ENCODE measurements at places on chromosomes 11 and 22.

DNA sequence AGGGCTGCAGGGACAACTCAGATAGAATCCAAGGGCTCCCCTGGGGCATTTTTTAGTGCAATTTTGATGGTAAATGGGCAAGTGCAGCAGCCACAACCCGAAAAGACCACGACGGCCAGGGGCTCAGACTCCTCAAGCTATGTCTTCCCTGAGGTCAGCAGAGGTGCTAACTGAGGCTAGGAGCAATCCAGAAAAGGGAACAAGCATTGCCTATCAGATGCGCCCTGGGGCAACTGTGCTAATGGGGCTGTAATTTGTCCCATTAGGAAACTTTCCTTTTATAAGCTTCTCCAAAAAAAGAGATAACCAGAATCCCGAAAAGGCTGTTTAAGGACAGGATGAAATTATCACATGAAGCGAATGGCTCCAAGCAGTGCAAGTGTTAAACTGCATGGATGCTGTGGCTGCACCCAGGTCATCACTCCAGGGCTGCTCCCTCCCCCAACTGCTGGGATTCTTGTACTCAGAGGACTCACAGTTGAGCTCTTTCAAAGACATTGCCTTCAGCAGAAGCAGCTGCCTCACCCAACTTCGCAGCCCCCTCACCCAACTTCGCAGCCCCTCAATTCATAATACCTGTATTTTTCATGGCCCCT is 2.8 kb upstream of the CD3E start:
- no peak for DNase-seq

GRCh38 chr11:121571506-121571905 is 118.7 kb upstream of the SORL1-AS1 start:
- DNase-seq: no peak

DNA sequence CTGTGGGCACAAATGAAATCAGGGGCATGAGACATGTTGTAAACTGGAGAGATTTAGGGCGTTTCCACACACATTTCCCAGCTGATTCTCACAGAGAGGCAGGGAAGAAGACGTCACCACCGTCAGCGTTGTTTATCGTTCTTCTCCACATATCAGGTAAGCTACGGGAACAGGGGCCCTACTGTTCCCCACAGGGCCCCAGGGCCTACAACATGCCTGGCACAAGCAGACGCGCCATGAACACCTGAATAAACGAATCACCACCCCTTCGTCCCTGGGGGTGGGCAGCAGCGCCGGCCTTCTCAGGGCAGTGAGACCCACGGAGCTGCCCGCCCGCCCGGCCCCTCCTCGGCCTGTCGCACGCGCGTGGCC is 342 bp downstream of the EFCAB6 start:
- no peak for DNase-seq

GRCh38 chr22:38766076-38766777 is 10.4 kb upstream of the SUN2 start:
- peak; percentile 42 for DNase-seq

DNA sequence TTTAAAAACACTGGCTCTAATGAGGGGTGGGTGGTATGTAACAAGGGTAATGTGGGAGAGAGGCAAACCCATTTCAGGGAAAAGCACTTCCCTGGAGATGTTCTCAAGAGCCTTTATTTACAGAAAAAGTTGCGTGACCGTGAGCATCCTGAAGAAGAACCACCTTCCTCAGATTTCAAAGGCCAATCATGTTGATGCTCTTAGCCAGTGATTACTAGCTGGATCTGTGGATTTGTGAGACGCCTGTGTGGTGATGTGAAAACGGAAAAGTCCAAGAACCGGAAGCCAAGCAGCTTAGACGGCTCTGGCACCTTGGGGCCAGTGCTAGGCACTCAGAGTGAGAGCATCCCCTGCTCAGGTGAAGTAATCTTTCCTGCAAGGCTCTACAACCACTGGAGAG is 12.6 kb upstream of the UBASH3B start:
- no peak for DNase-seq

DNA sequence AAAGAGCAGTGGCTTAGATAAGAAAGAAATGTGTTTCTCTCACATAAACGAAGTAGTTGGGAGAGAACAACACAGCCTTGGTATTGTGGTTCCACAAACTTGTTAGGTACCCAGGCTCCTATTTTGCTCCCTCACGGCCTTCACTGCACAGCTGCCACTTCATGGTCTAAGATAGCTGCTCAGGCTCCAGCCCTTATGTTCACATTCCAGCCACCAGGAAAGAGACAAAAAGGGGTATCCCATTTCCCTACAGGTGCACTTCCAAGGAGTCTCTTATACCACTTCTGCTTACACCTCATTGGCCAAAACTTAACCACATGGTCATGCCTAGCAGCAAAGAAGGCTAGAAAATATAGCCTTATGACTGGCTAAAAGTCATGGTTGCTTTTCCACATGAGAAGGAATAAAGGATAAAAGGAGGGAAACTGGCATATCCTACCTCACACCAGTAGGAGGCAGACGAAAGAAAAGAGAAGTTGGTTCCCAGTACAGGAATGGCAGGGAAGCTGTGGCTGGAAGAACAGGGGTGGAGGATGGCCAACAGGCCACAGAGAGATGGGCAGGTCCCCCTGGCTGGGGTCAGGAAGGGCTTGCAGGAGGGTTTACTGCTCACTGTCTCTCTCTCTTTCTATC is 5.4 kb upstream of the HDHD5 start:
- no peak for DNase-seq

GRCh38 chr11:57549983-57550382 is 12.6 kb downstream of the SMTNL1 start:
- no peak for DNase-seq

- no peak for DNase-seq
Measured at GRCh38 chr11:83611031-83611430, 324.9 kb upstream of the CCDC90B start.

DNA sequence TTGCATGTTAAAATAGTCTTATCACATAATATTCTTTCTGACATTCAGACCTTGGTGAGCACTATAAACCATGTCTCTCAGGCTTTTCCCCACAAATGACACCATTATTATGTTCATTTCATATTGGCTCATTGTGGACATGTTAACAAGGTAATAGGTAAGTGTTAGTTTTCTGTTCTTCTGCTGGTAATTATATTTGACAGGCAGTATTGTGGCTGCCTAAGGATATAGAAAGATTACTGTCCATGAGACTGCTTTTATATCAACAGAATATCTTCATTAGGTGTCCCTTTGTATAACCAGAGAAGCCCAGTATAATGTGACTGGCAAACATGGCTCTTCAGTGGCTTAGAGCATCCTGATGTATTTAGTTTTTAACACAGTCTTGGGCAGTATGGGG is 590.7 kb downstream of the NELL1 start:
- DNase-seq: no peak

GRCh38 chr11:61153593-61154095 is 7.6 kb downstream of the VPS37C start:
- no peak for DNase-seq

GRCh38 chr11:133501643-133502539 is 30.4 kb downstream of the OPCML start:
- DNase-seq: no peak

GRCh38 chr11:10338287-10338686 is 33.4 kb downstream of the ADM start:
- no peak for DNase-seq

DNA sequence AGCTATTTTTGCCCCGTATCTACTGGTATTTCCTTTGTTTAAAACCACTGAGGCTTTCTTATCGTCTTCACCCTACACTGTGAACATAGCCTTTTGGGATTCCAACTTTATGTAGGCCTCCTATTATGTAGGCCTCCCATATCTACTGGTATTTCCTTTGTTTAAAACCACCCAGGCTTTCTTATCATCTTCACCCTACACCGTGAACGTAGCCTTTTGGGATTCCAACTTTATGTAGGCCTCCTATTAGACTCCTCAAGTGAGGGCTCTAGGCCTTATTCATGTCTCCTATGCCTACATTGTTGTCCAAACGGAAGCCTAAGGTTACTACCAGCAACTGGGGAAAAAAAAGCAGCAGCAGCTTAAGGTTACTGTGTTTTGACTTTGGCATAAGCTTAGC is 23.7 kb downstream of the CEP295 start:
- DNase-seq: no peak

DNA sequence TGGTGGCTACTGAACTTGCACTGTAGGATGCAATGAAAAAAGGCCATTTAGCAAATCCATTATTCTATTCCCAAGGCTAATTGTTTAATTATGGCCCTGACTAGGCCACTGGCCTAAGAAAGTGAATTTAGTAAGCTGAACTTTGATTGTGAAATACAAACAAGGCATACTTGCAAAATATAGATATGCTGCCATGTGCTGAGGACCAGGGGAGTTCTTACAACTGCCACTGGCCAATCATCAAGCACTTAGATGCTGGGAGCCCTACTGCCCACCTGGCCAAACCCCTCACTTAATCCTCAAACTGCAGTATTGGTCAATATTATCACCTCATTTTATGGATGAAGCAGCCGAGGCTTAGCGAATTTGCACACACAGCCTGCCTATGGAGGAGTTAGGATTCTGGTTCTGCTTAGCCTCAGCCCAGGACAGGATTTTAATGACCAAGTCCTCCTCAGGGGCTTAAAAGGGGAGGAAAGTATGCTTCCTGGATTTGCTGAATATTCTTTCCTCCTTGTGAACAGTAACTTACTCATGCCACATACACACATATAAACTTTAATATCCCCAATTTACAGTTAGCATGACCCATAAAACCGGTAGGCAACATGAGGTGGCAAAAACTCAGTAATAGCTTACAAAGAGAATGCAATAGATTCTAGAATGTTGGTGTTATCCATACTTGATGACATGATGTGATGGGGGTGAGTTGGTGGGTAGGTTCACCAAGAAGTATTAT is 39.3 kb downstream of the CD44 start:
- no peak for DNase-seq

GRCh38 chr11:14435717-14436512 is 63.7 kb downstream of the COPB1 start:
- DNase-seq: no peak

DNA sequence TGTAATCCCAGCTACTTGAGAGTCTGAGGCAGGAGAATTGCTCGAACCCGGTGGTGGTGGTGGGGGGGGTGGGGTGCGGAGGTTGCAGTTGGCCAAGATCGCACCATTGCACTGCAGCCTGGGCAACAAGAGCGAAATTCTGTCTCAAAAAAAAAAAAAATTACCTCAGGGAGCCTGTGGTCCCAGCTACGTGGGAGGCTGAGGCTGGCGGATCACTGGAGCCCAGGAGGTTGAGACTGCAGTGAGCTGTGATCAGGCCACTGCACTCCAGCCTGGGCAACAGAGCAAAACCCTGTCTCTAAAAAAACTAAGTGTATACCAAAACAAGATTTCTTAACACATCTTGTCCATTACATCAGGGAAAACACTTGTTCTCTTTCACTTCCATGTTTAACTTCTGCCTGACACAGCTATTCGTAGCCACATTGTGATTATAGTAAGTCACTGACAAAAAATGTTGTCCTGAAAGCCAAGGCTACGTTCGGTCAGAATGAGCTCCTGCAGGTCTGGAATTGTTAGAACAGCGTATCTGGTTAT is 1.4 kb downstream of the TMEM80 start:
- DNase-seq: no peak

- DNase-seq: no peak
Measured at GRCh38 chr11:66451663-66452062, 13.0 kb upstream of the MRPL11 start.

GRCh38 chr22:39941601-39942000 is 18.6 kb upstream of the TMA7B start:
- DNase-seq: no peak

DNA sequence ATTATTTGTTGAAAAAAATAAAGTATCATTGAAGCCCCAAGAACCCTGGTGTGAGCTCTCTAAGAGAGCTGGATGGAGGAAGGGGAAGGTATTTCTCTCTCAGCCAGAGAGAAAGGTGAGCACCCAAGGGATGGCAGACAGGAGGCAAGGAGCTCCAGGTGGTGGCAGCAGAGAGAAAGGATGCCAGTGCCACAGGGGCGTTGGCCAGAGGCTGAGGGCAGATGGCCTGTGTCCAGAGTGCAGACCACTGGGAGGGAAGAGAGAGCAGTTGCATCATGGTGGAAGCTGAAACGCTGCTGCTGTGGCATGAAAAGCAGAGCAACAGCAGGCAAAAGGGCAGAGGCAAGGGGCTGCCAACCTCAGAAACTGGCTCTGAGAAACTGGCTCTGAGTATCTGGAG is 8.5 kb downstream of the SPON1 start:
- no peak for DNase-seq

GRCh38 chr11:104713401-104713800 is 184.9 kb downstream of the CASP12 start:
- no peak for DNase-seq

GRCh38 chr11:68461575-68461917 is 994 bp downstream of the PPP6R3 start:
- DNase-seq: no peak
